ENCODE measurements at places on chromosomes 2 and 18. TPM values are rescaled to one million over a fixed set of nuclear protein-coding genes. Genes with fewer than 3 reads are reported as not detected.

Gene IL36G
- not detected for total RNA-seq

GRCh38 chr2:168192839-168193616 lies 54.4 kb downstream of the STK39 start:
- DNase-seq = no peak

GRCh38 chr2:152562198-152562884 lies 154.9 kb downstream of the PRPF40A start:
- DNase-seq = no peak

- no peak for DNase-seq
These were observed 84.5 kb downstream of the ANKRD12 start for GRCh38 chr18:9221040-9221439.
